MM.1S (cell line): ENCODE measurements at places on chromosomes 1 and 21.

DNA sequence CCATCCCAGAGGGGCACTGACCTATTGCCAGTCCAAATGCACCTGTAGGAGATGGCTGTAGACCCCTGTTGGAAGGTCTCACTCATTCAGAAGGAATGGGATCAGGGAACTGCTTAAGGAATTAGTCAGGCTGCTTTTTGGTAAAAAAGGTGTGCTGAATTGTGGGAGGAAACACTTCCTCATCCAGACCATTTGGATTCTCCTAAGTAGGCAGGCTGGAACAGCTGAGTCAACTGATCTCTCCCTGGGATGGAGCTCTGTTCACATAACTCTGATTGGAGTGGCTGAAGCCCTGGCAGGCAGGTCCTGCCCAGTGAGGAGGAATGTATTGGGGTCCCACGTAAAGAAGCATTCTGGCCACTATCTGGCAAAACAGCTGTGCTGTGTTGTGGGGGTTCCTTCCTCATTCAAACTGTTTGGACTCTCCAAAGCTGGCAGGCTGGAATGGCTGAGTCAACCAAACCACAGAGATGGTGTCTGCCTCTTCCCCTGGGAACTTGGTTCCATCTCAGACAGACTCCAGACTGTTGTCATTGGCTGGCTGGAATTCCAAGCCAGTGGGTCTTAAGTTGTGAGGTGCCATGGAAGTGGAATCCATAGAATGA, 70.7 kb upstream of the PDC start:
- H3K27ac ChIP-seq: no peak overlapping the region
- DNase-seq: no peak
- no peak overlapping the region for H3K4me3 ChIP-seq
- H3K36me3 ChIP-seq: no peaks in the 10 kb centered on the region

DNA sequence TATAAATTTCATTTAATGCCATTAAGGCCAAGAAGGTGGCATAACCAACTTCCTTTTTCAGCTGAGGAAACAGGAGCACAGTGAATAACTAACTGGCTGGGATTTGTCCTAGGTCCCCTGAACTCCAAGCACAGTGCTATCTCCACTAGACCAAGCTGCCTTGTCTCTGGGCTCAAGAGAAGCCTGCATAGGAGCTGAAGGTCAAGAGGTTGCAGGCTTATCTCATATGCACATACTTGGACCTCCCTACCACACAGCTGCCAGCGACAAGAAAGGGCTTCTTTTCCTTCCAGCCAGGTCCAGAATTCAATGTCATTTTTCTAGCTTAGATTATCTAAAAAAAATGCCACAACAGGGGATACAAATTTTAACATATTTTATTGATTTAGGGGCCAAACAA, 27.1 kb downstream of the AK2 start:
- no peak overlapping the region for H3K27ac ChIP-seq
- H3K36me3 ChIP-seq: peaks cover 37% of the 10 kb centered on the region
- H3K4me3 ChIP-seq: no peak overlapping the region
- no peaks in the 10 kb centered on the region for H3K27me3 ChIP-seq

GRCh38 chr1:187477535-187477934, 648.8 kb downstream of the PLA2G4A start:
- no peaks in the 10 kb centered on the region for H3K27me3 ChIP-seq
- no peaks in the 10 kb centered on the region for H3K4me1 ChIP-seq
- DNase-seq: no peak
- no peak overlapping the region for H3K4me3 ChIP-seq

DNA sequence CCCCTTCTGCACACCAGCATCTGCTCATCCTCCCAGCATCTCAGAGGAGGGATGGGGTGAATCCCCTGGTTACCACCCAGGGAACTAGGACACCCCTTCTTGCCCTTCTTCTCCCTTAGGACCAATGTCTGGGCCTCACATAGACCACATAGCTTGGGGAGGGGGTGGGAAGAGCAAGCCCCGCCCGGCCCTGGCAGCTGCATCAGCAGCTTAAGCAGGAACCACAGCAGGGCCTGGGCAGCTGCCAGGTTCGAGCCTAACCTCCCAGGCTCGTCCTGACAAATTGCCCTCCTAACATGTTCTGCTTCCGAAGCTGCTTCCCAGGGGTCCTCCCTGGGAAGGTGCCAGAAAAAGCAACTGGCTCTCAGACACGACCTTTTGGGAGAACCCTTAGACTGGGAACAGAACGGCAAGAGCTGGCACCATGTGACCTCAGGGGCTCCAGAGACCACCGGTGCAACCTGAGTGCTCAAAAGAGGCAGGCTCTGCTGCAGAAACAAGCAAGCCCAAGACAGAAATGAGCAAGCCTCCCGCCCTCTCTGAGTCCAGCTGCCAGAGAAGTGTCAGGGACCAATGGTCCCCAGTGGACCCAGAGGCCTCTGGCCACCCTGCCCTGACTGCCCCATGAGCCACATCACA, 18.4 kb upstream of the CLSTN1 start:
- H3K36me3 ChIP-seq: no peaks in the 10 kb centered on the region
- no peak for DNase-seq
- no peaks in the 10 kb centered on the region for H3K27me3 ChIP-seq
- no peak overlapping the region for H3K4me3 ChIP-seq
- H3K27ac ChIP-seq: no peak overlapping the region

- no peak for DNase-seq
- H3K4me1 ChIP-seq: no peaks in the 10 kb centered on the region
- H3K36me3 ChIP-seq: no peaks in the 10 kb centered on the region
- no peak overlapping the region for H3K27ac ChIP-seq
Measured at GRCh38 chr1:234886081-234886984, 242.3 kb downstream of the TOMM20 start.

DNA sequence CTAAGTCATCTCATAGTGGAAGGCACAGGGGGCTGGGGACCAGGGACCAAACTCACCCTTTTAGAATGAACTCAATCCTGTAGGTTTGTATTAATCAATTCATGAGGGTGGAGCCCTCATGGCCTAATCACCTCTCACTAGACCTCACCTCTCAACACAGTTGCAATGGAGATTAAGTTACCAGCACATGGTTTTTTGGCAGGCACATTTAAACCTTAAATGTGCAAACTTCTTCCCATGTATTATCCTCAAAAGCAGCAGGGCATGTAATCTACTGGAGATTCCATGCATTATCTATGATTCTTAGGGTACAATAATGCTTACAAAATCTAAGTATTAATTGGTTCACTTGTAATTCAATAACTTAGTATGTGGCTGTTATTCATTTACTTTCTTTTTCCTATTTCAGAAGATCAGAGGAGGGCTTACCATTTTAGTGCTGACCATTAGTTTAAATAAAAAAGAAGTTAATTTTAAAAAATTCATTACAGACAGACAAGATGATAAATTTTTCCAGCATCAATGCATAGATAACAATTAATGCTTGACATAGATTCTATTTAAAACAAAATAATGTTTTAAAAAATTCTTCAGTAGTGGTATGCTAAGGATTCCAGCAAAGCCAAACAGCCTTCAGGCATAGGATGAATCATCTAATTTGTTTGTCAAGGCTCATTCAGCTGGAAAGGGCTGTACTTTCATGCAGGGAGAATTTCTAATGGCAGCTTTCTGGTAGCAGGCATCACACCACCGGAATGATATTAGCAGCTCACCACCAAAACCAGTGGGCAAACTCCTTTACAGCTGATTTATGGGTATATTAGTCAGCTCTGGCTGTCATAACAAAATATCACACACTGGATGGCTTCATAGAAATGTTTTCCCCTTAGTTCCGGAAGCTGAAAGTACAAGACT, 124.6 kb upstream of the ZNF648 start:
- no peaks in the 10 kb centered on the region for H3K27me3 ChIP-seq
- no peak overlapping the region for H3K27ac ChIP-seq
- H3K4me3 ChIP-seq: no peak overlapping the region
- no peaks in the 10 kb centered on the region for H3K36me3 ChIP-seq

DNA sequence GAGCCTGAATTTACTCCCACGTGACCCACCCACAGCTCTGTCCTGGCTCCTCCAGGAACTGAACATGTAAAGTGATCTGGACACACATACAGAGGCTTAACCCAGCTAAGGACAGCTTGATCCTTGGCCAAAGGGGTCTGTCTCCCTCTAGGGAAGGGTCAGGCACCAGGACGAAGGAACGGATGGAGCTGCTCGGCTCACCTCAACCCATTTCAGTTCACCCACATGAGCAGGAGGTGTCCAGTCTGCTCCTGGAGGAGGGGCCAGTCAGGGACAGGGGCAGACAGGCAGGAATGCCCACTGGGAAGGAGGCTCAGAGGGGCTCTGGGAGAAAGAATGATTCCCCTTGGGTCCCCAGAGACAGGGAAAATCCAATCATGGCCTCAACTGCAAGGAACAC, 567.2 kb downstream of the PTPRU start:
- no peak overlapping the region for H3K4me3 ChIP-seq
- no peak for DNase-seq
- H3K4me1 ChIP-seq: no peaks in the 10 kb centered on the region
- H3K27ac ChIP-seq: no peak overlapping the region
- H3K27me3 ChIP-seq: peaks cover 81% of the 10 kb centered on the region
- H3K36me3 ChIP-seq: no peaks in the 10 kb centered on the region

DNA sequence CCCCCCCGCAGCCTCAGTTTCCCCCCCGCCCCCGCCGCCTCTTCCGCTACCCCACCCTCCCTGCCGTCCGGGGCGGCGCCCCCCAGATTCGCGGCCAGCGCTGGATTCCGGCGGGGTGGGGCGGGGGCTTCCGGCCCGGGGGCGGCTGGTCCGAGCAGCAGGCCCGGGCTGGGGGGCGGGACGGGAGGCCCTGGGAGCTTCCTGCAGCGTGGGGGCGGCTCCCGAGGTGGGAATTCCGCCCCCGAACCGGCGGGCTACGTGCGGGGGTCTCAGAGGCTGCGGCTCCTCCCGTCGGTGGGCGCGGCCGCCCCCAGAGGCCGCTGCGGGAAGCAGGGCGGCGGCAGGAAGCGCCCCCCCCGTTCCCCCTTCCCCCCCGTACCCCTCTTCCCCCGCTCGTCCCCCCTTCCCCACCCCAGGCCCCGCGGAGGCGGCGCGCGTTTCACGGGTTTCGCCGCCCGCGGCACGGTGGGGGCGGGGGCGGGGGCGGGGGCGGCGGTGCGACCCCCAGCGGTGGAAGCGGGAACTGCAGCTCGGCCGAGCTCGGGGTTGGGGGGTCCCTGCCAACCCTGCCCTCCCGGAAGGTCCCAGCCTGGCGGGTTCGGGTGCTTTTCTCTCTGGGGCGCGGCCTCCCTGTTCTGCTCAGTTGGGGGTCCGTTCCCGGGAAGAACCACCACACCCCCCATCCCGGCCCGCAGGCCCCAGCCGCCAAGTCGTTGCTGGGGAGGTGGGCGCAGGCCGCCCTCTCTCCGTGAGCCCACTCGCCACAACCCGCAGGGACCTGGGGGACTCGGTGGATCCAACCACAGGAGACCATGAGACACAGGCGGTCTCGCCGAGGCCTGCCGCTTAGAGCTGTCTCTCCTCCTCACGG, 76.3 kb downstream of the MORN1 start:
- H3K36me3 ChIP-seq: no peaks in the 10 kb centered on the region
- no peak overlapping the region for H3K27ac ChIP-seq
- no peak for DNase-seq
- H3K4me3 ChIP-seq: no peak overlapping the region
- H3K27me3 ChIP-seq: peaks cover 52% of the 10 kb centered on the region
